ENCODE measurements at places on chromosomes 4 and X. TPM values are rescaled to one million over a fixed set of nuclear protein-coding genes. Genes with fewer than 3 reads are reported as not detected.

ARSD gene
- 29.7 TPM for total RNA-seq

GPRASP1 gene
- 0.65 TPM for total RNA-seq

OTC gene
- 0.69 TPM for total RNA-seq

SEC24B gene
- total RNA-seq: 8.9 TPM

KDR gene
- 260 TPM for total RNA-seq

CLIC2 gene
- 10.4 TPM for total RNA-seq

FHL1 gene
- 112 TPM for total RNA-seq

FMR1NB gene
- not detected for total RNA-seq

Data from bladder microvascular endothelial cell (primary cell).